Stimulated activated CD4-positive, alpha-beta T cell treated with anti-CD3 and anti-CD28 coated beads, Interleukin-1b, Interleukin-23, amount 100 ng/mL, for 4 hours (primary cell): ENCODE measurements at places on chromosomes 12 and 14.

DNA sequence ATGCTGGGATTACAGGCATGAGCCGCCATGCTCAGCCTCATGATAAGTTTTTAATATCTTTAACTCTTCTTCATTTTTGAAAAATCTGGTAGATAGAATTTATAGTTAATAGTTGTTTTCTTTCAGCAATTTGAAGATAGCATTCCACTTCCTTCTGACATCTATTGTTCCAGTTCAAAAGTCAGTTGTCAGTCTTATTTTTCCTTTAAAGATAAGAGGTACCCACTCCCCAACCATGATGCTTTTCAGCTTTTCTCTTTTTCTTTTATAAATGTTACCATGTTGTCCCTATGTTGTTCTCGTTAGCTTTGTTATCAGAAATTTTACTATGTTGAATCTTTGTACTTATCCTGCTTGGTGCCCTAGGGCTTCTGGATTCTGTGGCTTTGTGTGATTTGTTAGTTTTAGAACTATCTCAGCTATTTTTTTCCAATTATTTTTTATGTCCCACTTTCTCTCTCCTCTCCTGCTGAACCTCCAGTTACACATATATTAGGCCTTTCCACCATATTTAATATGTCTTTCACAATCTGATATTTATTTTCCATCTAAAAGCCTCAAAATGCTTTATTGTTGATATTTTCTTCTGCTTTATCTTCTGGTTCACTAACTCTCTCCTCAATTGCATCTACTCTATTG, 181.6 kb upstream of the FOXN3 start:
- DNase-seq: no peak

- no peak for DNase-seq
Measured at GRCh38 chr12:29054858-29055663, 94.0 kb upstream of the FAR2 start.

GRCh38 chr12:81610955-81611889, 147.9 kb downstream of the PPFIA2 start:
- DNase-seq: no peak

DNA sequence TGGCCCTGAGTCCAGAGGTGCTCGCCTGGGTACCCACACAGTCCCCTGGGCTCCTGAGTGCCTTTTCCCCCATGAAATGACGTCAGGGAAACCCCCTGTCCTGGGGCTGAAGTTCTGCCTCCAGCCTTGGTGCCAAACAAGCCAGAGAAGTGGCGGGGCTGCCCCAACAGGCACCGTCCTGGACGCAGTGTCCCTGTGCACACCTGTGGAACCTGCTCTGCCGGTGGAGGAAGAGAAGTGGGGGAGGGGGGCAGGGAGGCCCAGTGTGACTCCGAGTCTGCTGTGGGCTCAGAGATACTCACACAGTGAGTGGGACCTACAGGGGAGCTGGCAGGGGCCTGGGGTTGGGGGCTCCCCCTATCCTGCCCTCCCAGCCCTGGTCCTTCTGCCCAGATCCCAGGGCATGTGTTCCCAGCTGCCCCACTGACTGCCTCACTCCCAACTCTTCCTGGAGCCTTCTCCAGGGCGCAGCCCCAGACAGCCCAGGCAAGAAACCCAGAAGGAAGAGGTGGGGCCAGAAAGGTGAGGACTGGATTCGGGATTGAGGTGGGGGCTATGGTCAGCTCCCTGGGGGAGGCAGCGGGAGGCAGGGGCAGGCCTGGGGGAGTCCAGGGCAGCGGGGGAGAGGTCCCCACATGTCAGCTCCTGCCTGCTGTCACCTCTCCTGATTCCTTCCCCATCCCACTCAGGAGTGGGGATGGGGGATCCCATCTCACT, 24.7 kb downstream of the CCDC85C start:
- DNase-seq: no peak

DNA sequence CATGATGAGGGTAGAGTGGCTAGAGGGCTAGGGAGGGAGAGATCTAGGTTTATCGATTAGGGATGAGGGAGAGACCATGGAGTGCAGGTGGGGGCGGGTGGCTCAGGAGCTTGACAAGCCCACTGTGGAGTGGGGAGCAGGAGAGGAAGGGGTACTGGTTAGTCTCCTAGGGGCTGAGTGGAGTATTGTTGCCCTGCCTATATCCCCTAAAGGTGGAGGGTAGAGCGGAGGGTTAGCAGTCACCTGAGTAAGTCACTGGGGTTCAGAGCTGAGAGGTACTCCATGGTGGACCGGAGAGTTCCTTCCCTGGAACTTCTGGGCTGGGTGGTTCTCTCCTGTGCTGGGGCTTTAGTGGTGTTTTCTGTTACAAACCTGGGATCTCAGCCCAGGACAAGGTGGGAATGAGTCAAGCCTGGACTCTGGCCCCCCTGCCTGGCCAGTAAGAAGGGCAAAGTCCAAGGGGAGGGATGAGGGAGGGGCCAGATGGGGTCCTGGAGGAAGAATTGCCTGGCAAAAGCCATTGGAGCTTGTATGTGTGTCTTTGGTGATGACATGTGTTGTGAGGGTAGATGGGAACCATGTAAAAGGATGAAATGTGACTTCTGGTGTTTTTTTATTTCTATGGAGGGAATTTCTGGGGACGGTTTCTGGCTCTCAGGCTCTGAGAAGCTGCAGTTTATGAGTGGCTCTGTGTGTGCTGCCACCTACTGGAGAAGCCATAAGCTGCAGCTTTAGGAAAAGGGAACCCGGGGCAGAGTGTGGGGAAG, at the start of gene CIDEB:
TSS of gene CIDEB (minus strand) at position 403 of the 767 bp plus-strand sequence. CDS start at position 284, 119 bp downstream.
- DNase-seq: no peak

DNA sequence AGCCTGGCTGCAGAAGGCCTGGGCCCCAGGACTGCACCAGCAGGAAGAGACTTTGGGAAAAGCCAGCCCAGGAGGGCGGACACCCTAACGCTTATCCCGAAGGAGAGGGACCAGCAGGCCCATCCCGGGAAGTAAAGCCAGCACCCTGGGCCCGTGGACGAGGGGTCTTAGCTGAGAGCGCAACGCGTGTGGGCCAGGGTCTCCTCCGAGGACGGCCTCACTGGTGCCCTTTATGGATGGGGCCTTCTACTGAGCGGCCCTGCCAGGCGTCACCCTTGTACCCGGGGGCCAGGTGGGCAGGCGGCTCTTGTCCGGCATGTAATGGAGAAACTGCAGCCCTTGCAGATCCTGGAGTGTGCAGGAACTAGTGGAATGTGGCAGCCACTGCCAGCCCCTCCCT, 14.1 kb downstream of the TEDC1 start:
- no peak for DNase-seq

DNA sequence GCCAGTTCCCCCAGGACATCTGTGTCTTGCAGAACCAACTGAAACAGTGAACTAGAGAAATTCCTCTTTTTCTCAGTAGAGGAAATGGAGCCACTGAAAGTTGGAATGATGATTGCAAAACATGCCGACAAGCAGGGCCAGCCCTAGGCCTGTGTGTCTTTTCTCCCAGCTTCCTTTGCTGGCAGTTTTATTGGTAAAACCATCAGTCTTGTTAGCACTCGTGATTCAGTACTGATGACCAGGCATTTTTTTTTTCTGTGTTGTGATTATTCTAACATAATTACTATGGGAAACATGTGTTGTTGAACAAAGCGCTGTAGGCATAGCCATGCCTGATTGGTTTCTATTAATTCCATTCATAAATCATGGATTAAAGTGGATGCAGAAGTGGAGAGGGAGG, 620.7 kb downstream of the AACS start:
- no peak for DNase-seq

GRCh38 chr12:131829791-131830334, 1.7 kb downstream of the MMP17 start:
- no peak for DNase-seq

DNA sequence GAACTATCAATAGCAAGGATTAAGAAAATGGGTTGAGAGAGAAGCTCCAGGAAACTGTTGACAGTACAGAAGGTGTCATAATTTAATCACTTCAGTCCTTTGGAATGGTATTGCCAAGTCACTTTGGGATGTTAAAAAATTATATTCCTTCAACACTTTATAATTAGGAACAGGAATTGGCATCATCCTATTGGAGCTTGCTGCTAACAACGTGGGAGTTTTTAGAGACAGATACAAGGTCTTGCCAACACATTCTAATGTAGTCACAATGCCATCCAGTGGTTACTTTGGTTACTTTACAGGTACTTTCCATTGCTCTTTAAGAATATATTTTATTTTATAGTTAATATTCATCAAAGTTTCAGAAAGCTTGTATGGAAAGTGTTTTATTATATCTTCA, 310.1 kb downstream of the SYT1 start:
- no peak for DNase-seq

GRCh38 chr14:82113007-82113406, 579.4 kb upstream of the SEL1L start:
- no peak for DNase-seq

DNA sequence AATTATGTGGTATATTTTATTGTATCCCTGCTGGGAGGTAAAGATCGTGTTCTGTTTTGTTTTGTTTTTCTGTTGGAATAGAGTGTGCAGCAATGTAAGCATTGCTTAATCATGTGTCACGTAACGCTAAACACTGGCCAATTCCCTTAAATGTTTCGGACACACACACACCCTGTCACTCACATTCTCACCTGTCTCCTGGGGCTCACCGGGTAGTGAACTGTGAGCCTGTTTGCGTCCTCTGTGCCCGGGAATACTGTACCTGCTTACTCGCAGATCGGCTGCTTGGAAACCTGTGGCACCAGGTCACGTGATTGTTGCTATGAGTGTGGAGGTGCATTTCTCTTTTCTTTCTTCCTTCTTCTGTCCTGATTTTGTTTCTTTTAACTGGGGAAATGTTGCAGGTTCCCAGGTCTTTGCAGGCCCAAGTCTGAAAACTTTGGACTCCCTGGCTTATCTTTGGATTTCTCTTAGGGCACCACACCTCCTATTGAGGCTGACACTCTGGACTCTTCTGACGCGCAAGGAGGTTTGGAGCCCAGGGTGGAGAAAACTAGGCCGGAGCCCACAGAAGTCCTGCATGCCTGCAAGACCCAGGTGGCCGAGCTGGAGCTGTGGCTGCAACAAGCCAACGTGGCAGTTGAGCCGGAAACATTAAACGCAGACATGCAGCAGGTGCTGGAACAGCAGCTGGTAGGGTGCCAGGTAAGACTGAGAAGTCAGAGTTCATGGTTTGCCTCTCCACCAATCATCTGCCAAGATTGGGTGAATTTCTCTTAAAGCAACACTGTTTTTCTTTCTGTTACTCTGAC, 181.1 kb downstream of the ESR2 start:
- no peak for DNase-seq

DNA sequence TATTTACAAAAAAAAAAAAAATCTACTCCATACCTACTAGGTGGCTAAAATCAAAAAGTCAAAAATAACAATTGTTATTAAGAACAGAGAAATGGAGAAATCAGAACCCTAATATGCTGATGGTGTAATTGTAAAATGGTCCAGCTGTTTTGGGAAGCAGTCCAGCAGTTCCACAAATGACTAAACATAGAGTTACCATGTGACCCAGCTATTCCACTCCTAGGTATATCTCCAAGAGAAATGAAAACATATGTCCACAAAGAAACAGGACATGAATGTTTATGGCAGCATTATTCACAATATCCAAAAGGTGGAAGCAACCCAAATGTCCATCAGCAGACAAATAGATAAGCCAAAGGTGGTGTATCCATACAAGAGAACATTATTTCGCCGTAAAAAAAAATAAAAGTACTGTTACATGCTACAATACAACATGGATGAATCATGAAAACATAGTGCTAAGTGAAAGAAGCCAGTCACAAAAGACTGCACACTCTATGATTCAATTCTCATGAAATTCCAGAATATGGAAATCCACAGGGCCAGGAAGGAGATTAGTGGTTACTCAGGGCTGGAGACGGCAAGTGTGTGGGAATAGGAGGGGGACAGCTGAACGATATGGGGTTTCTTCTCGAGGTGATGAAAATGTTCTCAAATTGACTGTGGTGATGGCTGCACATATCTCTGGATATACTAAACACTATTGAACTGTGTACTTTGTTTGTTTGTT, 9.1 kb upstream of the DPF3 start:
- DNase-seq: no peak

GRCh38 chr12:53677800-53678148, 1.9 kb upstream of the ATP5MC2 start:
- no peak for DNase-seq

GRCh38 chr12:66296176-66296683, 6.1 kb upstream of the HELB start:
- no peak for DNase-seq

GRCh38 chr12:103996595-103996994, 30.9 kb downstream of the TDG start:
- no peak for DNase-seq

DNA sequence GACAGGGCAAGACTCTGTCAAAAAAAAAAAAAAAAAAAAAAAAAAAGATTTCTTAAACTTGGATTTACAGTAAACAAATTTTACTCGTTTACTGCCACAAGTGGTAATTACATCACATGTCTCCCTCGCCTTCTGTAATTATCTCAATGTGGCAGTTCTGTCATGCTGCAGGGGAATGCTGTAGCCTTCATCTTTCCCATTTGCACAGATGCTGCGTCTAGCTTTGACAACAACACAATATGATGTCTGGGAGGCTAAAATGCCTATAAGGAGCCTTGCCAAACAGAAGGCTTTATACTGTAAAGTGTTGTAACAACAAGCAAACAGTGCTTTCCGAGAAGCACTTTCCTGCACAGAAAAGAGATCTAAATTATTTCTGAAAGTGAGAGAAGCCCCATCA, 48.7 kb downstream of the ESR2 start:
- no peak for DNase-seq

DNA sequence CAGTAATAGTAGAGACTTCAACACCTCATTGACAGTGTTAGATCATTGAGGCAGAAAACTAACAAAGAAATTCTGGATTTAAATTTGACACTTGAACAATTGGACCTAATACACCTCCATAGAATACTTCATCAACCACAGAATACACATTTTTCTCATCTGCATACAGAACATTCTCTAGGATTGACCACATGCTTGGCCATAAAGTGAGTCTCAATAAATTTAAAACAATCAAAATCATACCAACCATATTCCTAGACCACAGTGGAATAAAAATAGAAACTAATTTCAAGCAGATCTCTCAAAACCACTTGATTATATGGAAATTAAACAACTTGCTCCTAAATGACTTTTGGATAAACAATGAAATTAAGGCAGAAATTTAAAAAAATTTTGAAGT, 82.3 kb downstream of the SLC38A4 start:
- DNase-seq: no peak
